ENCODE measurements at places on chromosomes 4 and X.

- DNase-seq, result no peak
Observed at GRCh38 chrX:28491941-28492340, 95.3 kb upstream of the IL1RAPL1 start.

- no peak for DNase-seq
Observed at GRCh38 chr4:178414881-178415446, 972.7 kb upstream of the AGA start.

GRCh38 chr4:88745581-88746163 is 48.0 kb upstream of the NAP1L5 start:
- DNase-seq, result no peak

DNA sequence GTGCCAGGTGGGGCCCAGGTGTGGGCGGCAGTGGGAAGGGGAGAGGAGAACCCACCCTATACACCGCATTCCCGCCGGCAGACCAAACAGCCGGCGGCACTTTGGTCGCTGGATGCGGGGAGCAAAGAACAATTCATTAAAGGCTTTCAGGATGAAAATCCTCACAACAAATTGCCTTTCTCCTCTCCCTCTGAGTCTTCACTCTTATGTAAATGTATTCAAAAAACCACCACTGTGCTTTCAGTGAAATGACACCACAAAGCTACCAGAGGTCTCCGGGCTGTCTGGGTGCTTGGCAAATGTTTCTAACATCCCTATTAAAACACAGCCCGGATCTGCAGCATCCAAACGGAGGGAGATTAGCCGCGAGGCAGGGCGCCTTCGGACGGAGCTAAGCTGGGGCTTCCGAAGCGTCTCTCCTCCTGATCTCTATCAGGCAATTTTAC is 171.8 kb upstream of the TBL1X start:
- no peak for DNase-seq

- no peak for DNase-seq
Observed at GRCh38 chrX:134908356-134908755, 82.4 kb upstream of the SMIM10 start.

DNA sequence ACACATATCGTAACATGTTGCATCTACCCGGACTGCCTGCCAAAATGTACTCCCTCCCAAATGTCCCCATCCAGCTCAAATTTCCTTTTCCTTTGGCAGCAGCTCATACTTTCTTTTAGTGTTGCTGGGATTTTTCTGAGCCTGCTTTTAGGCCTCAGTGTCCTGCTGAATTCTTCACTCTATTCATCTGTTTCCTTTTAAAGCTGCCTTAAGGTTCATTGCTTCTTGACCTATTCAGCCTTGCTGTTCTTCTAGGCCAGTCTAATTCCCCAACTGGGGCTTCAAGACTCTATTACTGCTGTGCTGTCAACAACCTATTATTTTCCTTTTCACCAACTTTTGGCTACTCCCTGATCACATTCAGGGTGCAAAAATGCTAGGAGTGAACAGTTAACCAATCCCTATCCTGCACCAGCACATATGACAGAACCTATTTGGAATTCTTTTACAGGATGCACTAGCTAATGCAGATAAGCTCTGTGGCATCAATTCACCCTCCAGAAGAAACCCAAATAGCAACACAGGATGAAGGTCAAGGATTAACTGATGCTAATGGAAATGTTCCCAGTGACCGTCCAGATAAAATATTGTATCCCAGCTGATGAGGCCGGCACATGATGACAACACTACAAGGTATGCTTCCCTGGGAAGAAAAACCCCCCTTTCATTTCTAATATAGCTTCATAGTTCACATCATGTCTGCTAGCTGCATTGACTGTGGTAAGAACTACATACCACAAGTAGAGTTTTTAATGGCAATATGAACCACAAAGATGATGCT is 114.7 kb upstream of the TTC29 start:
- no peak for DNase-seq

- DNase-seq, result no peak
Observed at GRCh38 chr4:127560755-127561154, 72.0 kb upstream of the INTU start.

DNA sequence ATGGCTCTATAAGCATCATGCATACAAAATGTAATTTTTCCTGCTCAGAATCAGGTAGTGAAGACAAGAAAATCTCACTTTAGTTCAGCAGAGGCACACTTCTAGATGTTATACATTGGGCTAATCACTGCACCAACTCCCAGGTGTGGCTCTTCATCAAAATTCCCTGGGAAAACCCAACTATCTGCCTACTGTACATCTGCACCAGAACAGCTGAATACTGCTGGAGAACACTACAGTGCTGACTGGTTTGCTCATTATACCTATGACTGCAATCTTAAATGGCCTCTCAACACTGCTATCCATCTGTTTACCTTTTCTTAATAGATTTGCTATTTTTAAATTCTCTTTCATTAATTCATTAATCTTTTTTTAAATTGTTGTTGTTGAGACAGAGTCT is 92.0 kb downstream of the UGT8 start:
- no peak for DNase-seq

DNA sequence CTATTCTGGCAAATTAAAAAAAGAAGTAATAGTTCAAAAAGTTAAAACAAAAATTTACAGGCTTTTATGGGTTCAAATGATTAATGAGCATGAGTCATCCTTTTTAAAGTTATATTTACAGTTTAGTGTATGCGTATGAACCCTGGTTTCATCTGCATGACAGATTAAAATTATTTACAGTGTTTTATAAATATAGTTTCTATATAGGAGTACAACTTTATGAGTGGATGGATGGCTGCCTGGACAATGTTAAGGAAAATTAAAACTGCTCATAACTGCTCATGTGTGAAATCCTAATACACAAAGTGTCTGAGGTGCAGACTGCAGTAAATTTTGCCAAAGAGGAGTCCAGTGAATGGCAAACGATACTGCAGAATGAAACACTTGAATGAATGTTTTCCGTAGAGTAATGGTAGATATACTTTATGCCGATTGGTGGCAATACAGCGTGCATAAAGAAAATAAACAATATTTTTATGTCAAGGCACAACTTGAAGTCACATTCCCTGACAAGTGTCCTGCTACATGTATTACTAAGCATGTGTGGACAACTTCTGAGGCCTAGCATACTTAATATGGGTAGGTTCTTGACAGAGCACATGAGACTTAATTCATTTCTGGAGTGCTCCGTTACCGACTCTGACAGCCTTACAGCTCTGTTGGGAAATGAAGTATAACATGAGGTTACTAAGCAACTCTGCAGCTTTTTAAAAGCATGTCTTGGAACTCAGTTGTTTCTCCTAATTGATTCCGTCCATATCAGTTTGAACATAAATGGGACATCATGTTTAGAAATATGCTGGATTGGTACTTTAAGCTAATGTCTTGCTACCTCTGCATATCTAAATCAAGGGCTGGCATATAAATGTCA is 985.6 kb upstream of the PCDH7 start:
- no peak for DNase-seq

DNA sequence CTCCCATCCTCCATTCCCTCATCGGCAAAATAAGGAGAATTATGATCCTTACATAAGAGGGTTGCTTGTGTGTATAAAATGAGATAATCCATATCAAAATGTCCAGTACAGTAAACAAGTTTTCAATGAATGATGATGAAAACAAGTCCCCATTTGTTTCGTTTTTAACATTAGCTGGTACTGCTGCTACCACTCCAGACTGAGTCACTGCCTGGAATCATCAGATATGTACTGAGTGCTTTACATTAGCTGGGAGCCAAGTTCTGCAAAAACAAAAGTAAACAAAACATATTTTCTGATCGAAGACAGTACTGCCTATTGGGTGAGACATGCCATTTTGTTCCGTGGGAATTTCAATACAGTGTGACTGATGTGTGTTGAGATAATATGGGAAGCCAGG is 123.2 kb upstream of the IGFBP7 start:
- DNase-seq, result no peak

GRCh38 chr4:116480546-116480945 is 604.8 kb downstream of the TRAM1L1 start:
- no peak for DNase-seq

- DNase-seq, result no peak
Observed at GRCh38 chrX:43500246-43500645, 155.9 kb upstream of the MAOA start.

DNA sequence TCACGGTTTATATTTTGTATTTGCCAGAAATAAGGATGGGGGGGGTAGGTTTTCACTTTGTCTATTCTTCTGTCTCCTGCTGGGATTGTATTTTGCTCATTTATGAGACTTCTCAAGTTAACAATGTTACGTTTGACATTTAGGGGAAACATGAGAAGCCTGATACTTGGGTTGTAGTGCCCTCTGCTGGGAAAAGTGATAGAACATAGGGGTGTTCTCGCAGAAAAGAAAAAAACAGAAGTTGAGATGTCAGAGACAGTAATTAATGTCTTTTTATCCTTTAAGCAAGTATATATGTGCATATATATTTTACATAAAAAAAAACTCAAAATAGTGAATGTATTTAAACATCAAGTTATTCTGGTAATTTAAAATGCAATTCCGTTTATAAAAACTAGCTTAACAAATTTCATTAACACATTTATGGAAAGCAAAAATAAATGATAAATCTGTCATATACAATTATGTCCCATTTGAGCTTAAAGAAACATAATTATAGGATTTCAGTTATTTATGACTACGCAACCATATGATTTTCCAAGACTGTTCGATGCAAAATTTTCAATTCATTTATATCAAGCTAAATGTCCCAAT is 46.0 kb upstream of the TMPRSS11F start:
- no peak for DNase-seq

GRCh38 chr4:184171011-184171410 is 46.7 kb downstream of the ENPP6 start:
- no peak for DNase-seq

DNA sequence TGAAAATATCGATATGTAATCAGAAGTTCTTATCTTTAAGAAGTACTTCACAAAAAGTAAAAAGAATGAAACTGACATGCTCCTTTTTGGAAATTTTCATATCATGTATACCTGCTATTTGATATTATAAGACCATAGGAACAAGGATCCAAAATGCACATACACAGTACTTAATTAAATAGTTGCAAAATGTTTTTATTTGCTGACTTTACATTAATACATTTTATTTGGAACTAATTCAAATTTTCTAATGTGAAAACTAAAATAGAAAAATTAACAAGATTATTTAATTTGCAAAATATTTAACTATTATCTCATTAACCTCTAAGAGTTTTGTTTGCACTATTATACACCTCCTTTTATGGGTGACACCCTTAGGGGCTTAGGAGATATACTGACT is 155.0 kb downstream of the TRAM1L1 start:
- DNase-seq, result no peak

DNA sequence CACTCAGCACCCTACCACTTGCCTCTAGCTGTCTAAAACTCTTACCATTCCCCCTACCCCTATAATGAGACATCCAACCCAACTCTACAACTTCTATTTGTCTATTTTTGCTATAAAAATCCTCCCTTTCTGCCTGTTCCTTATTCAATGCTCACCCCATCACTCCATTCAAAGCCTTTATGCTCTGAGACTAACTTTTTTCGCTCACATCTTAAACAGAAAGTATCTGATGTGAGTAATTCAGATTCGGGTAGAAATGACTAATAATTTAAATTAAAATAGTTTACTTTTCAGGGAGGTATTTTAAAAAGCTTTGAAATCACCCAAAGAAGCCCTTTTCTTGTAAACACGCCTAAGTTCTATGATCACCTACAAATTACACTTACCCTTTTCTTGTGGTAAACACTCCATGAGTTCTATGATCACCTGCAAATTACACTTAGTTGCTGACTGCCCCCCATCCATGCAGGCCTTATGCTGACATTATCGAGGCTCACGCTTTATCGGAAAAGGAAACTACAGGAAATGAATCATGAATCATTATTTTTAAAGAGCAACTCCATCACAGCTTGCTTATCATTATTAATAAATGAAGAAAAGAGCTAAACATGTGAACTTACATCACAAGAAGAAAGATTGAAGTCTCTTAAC is 168.7 kb upstream of the PPP1R2C start:
- DNase-seq, result no peak

DNA sequence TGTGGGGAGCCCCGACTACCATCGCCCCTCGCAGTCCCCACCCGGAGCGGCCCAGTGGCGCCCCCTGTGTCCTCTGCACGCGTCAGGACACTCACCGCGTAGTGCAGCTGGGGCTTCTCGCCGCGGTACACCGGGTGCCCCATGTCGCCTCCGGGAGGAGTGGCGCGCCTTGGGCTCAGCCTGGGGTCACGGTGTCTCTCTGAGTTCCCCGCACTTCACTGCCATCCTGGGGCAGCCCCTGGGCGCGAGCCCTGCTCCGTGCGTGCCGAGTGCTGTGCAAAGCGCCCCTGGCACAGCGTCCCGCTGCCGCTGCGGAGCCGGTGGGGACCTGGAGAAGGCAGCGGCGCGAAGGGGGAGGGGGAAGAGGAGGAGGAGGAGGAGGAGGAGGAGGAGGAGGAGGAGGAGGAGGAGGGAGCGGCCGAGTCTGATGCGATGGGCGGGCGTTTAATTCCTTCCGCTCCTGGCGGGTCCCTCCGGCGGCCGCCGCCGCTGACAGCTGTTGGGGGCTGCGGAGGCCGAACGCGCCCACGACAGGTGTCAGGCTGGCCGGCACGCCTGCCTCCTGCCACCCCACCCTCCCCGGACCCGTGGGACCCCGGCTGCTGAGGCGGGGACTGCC is 134.3 kb downstream of the AMELX start:
- DNase-seq, result no peak

GRCh38 chr4:140952717-140953116 is 180.6 kb downstream of the RNF150 start:
- DNase-seq, result no peak

DNA sequence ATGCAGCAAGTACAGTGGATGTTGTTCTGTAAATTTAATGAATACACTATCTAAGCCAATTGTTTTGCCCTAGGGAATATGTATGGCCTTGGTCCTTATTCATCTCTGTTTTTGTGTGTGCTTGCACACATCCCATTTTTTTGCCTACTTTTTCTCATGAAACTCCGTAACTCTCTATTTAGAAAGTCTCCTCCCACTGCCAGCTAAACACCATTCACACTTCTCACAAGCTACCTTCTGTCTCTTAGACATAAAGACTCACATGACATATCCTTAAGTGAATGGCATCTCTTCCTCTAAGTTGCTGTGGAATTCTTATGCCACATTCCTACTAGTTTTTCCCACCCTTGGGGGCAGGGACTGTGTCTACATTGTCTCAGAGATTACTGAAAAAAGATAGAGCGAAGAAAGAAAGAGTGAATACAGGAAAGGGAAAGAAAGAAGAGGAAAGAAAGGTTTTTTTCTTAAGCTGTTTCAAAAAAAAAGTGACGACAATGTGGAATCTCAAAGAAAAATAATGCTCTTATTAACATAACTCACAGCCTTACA is 117.5 kb downstream of the ATG4A start:
- no peak for DNase-seq

GRCh38 chrX:20432048-20432447 is 165.3 kb upstream of the RPS6KA3 start:
- no peak for DNase-seq
